ENCODE measurements at places on chromosomes 5 and 9.

- DNase-seq: no peak
These were observed 260.7 kb downstream of the CRB2 start for GRCh38 chr9:123616707-123617106.

DNA sequence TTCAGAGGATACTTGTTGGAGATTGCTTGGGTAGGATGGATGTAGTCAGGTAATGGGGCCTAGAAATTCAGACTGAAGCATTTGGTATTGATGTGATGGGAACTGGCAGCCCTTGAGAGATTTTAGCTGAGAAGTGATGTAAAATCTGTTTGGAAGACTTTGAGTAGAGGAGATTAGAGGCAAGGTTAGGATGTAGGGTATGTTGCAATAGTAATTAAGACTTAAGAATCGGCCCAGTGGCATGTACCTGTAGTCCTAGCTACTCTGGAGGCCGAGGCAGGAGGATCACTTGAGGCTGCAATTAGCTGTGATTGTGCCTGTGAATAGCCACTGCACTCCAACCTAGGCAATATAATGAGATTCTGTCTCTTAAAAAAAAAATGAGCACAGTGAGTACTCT, 6.7 kb downstream of the NSD1 start:
- no peak for DNase-seq

GRCh38 chr5:13246053-13246452, 698.4 kb downstream of the DNAH5 start:
- DNase-seq: no peak

DNA sequence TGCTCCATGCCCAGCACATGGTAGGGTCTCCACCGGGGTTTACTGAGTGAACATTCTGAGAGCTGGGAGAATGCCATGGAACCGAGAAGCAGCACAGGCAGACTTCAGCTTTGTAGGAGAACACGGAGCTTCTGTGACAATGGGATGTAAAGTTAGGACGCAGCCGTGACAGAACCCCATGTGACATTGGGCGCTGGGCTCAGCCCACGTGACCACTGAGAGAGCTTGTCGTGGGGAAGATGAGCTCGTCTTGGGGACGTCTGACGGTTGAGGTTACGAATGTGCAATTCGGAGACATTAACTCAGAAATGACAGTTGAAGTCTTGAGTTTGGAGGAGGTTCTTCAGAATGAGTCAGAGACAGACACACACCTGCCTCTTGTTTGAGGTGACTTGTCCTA, 13.5 kb downstream of the SDHA start:
- no peak for DNase-seq

GRCh38 chr9:93010056-93010455, 48.4 kb upstream of the SUSD3 start:
- DNase-seq: no peak

DNA sequence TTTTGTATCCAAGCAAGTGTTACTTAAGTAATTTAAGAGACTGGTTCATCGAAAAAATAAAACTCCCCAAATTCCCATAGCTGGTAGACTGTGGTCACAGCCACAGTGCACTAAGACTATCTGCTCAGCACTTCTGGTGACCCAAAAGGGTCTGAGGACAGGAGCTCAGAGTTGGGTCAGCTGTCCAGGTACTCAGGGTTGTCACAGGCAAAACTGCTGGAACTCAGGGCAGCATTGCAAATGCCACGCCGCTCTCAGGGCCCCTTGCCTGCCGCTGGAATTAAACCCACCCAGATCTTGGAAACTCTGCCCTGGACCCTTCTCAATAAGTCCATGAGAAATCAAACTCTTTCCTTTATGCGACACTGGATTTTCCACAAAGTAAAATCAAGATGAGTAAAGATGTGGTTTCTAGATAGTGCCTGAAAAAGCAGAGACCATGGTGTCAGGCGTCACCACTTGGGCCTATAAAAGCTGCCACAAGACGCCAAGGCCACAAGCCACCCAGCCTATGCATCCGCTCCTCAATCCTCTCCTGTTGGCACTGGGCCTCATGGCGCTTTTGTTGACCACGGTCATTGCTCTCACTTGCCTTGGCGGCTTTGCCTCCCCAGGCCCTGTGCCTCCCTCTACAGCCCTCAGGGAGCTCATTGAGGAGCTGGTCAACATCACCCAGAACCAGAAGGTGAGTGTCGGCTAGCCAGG, at the start of gene IL13:
IL13 (plus strand) TSS at position 498 of the 705 bp plus-strand sequence; CDS start at position 512, 14 bp downstream.
- DNase-seq: no peak

- no peak for DNase-seq
These were observed 94.1 kb downstream of the FRMD3 start for GRCh38 chr9:83444110-83444509.

- no peak for DNase-seq
These were observed 910.2 kb downstream of the TAF11L14 start for GRCh38 chr5:18544421-18544820.

DNA sequence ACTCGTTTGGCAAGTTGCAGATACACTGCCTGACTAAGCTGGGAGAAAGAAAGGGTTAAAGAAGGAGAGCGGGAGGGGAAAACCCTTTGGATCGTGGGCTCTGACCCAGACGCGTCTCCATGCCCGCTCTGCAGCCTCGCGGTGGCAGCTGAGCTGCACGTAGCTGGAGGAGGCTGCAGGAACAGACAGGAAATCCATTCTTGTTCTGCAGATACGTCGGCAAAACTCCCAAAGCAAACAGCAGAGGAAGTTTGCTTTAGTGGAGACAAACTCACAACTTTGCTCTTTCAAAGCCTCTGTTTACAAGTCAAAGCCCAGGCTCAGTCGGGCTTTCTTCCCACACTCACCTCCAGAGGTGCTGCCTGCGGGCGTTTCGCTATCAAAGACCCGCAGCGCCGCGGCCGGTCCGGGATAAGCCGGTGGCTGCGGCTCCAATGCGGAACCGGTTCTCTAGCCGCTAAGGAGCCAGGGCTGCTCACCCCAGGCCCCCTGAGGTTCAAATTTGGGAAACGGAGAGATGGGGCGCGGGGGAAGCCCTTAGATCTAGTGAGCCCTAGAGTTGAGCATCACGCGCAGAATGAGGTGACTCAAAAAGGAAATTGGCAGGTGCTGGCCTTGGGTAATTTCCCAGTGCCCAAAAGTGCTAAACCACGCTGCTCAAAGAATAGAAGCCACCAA, 60.7 kb downstream of the MAT2B start:
- peak; percentile 21 for DNase-seq

GRCh38 chr5:26881901-26882300, 156.5 kb downstream of the CDH9 start:
- DNase-seq: no peak

- DNase-seq: no peak
These were observed at the start of gene TENT4A for GRCh38 chr5:6713274-6714225. TENT4A (plus strand) TSS chr5:6713432; CDS start chr5:6713984, 552 bp downstream.

DNA sequence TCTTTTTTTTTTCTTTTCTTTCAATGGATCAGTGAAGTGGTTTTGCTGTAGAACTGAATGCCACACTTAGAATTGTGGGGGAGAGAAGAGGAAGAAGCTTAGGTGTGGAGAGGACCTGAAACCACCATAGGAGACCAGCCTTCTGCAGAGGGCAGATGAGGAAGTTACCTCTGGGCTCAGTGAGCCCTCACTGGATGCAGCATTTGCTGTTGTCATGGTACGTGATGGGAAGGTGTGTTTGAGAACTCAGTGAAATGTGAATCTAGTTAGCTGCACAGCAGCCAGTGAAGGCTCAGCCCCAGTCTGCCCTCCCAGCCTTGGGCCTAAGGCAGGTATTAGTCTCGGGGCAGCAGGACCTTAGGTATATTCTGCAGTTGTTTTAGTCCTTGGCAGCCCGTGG, 17.5 kb downstream of the CYFIP2 start:
- DNase-seq: peak; percentile 64

DNA sequence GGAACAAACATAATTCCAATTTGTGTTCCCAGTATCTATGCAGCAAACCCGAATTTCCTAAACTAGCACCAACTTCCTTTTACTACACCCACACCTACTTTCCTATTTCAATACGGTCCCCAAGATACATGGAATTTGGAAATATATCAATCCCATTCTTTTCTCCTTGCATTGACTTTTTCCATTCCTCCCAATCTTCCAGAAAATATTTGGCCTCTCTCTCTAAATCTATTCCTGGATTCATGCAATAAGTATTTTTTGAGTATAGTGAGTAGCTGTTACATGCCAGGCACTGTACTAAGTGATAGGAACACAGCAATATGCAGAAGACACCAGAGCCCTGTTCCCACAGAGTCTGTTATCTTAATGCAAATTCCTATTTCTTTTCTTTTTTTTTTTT, 216.2 kb upstream of the PIK3R1 start:
- DNase-seq: no peak

DNA sequence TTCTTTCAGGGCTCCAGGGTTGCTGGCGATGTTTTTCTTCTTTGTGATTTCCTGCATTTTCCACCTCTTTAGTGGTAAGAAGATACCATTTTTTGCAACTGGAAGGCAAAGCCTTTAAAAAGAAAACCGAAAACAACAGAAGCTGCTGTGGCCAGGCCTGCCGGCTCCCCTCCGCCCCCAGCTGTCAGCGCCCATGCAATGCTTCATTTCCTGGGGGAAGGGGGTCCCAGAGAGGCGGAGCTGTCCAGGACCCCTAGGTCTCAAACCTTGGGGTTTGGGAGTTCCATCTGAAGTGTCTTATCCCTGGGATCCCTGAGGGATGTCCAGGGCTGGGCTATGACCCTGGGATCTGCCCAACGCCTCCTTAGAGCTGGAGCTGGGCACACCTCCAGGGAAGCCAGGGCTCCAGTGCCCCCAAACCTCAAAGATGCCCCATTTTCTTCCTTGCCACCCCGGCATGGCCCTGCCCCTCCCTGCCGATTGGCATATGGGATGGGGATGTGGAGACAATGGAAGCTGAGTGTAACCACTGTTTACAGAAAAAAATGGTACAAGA, 257.2 kb upstream of the MVB12B start:
- DNase-seq: no peak

DNA sequence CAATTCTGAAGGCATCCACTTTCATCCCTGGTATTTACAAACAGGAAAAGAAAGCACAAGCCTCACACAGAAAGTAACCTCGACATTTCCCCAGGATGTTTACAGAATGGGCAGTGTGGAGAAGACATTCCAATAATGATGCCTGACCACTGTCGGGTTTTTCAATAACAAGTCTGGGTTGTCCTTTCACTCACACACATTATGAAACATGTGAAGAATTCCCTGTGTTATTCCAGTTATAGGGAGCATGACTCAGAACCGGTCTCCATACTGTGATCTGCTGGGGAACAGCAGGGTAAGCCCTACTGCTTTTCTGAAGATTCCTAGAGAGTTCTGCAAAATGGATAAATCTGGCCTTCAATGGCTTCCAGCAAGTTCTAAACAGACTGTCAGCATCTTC, 155.3 kb downstream of the ADAMTS12 start:
- DNase-seq: no peak

GRCh38 chr9:37209431-37210386, 89.3 kb downstream of the ZCCHC7 start:
- no peak for DNase-seq

DNA sequence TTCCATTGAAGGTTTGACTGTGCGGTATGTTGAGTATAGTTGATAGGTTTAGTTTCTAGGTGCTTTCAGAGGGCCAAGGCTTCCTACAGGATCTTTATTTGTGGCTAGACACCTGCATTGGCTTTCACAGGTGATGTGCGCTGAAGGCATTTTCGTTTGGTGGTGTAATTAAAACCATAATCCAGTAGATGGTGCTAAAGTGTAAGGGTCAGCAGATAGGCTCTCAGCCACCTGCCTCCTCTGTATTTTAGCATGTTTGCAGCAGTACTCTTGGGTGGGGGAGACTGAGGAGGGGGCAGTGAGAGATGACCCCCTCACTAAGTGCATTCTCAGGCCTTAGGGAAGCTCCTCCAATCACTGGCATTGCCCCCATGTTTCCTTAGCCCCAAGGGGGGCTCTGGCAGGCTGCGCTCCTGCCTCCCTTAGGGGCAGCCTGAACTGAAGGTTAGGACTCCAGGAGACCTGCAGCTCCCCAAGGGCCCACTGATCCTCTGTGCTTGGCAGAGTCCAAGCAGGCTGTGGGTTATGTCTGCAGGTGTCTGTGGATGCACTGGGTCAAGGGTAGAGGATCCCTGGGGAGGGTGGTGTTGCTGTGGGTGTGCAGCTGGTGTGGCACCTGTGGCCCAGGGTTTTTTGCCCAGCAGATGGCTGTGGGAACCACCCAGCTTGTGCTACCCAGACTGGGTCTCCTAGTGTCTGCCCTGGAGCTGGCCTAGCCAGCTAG, 23.4 kb downstream of the CDK20 start:
- peak; percentile 60 for DNase-seq

DNA sequence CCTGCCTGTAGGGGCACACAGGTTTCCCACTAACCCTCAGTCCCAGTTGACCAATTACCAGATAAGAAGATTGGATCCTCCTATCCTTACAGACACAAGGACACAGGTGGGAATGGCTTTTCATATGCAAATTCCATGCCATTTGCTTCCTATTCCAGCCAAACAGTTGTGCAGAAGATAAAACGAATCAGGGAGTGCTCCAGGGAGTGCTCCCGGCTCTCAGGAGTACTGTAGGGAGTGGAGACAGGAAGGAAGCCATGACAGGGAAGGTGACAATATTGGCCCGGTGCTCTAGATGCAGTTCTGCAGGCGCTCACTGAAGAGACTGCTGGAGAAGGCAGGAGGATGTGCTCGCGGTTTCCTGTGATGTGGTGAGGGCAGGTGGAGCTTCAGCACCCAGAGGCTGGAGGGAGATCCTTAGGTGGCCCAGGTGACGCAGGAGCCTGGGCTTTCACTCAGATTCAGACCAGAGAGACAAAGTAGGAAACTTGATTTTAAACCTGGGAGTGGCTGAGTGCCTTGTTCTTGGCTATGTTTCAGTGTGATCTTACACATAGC, 260.0 kb downstream of the AUH start:
- no peak for DNase-seq

- no peak for DNase-seq
These were observed 11.2 kb downstream of the KLHL9 start for GRCh38 chr9:21324047-21324446.

GRCh38 chr5:107516452-107517184, 154.1 kb downstream of the EFNA5 start:
- DNase-seq: no peak

GRCh38 chr9:14403081-14403480, 89.1 kb upstream of the NFIB start:
- no peak for DNase-seq

DNA sequence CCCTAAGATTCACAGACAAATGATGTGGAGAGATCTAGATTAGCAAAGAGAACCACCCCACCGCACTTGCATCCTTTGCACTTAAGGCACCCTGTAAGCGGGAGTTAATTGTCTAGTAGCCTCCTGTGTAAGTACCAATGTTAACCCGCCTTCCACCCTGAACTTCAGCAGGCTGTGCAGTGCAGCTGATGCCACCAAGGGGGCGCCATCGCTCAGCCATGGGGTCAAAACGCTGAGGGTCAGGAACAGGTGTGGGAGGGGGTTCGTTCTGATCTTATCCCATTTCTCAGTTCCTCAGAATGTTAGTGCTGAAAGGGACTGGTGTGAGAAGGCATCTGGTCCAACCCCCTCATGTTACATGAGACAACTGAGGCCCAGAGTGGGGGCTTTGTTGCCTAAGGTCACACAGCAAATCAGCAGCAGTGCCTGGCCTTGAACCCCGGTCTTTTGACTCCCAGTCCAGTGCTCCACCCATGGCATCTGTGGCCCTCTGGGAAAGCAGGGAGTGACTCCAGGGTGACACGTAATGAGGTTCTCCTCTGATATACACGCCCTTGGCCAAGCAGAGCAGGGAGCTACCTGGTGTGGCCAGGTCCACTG, 57.3 kb downstream of the CYFIP2 start:
- DNase-seq: no peak

- peak; percentile 75 for DNase-seq
These were observed 140.1 kb upstream of the FBXL17 start for GRCh38 chr5:108521841-108522506.

All from hematopoietic multipotent progenitor cell (in vitro differentiated cells).